Stimulated activated CD4-positive, alpha-beta T cell treated with anti-CD3 and anti-CD28 coated beads, Interleukin-1b, Interleukin-23, amount 100 ng/mL, for 24 hours (primary cell): ENCODE measurements at places on chromosomes 3 and 15.
A peak's percentile ranks its signal among the peaks of the same experiment; 100 is the strongest.

- DNase-seq = no peak
Observed at GRCh38 chr3:127789990-127790881, 32.1 kb downstream of the MGLL start.

DNA sequence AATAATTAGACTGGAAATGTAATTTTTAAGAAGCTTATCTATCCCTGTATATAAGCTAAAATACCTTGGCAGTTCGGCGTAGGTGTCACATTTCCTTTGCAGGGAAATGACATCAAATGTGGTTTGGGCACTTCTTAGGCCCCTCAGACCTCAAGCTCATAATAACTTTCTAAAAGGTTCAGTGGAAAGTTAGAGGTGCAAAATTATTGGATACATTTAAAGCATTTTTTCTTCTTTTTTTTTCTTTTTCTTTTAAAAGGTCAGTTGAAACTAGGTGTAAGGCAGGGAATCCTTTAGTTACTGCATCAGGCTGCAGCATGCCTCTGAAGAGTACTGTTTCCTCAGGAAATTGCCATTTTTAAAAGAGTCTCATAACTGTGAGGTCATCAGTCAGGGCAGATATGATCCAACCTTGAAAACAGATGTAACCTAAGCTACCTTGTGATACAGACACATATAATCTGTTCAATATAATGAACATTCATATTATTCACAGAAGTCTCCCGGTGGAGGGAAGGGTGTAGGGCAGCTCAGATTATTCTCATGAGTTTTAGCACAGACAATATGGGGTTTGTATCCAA, 4.8 kb downstream of the SACM1L start:
- DNase-seq = no peak

DNA sequence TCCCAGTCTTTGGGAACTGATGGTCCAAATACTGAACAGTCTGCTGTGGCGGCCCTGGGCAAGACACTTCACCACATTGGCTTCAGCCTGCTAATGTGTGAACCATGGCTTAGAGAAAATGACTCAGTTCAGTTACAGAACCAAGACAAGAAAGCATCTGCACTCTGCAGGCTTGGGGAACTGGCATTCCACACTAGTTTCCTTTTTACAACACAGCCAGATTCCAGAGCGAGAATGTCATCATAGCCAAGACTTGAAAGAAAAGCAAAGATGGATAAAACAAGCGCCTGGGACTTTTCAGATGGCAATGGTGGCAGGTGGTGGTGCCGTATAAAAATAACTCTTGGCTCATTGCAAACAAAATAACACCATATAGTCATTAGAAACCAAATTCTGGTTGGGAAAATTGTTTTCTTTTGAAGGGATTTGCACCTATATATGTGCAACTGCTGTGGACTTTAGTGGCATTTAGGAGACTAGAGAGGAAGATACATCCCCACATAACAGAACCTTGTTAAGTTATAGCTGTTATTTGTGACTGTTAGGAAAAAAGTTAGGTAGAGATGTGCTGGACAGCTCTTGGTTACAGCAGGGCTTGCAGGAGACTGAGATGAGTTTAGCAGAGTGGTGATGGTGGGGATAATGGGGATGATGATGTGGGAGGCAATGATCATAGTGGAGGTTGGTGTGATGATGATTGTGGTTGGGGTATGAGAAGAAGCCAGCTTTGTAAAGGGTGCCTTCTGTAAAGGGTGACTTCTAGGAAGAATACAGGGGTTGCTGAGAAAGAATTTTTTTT, 273.6 kb downstream of the THRB start:
- no peak for DNase-seq

DNA sequence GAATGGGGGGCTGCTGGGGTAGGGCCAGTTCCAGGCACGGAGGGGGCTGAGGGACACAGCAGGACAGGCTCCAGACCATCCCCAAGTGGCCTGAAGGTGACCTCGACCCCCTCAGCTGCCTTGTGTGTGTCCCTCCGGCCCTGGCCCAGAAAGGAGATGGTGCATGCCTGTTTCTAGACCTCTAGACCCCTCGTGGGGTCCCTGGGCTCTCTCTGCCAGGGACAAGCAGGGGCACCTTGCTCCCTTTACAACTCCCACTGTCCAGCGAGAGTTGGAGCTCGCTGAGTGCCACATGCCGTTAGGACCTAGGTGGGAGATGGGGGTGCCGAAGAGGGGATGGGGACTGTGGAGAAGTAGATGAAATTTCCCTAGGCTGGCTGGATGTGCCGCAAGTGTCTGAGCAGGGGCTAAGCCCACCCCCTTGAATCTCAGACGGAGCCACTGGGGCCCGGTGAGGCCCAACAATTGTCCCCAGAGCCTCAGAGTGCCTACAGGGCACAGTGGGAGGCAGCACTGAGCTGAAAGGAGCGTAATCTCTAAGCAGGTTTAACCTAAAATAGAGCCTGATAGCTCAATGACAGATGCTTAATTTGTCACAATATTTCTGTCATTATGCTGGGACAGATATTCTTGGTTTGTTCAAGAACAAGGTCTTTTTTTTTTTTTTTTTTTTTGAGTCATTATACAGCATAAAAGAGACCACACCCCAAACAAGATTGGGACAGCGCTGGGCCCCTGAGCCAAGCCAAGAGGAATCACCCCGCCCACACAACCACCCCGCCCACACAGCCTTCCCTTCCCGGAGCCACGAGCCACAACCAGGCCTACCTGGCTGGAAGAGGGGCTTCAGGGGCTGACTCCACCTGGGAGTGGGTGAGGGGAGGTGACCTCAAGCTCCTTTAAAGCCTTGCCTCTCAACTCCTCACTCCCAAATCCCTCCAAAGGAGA, 23.6 kb upstream of the KLF13 start:
- DNase-seq = peak; percentile 11

GRCh38 chr15:91480426-91480825, 373.1 kb upstream of the SLCO3A1 start:
- DNase-seq = no peak

DNA sequence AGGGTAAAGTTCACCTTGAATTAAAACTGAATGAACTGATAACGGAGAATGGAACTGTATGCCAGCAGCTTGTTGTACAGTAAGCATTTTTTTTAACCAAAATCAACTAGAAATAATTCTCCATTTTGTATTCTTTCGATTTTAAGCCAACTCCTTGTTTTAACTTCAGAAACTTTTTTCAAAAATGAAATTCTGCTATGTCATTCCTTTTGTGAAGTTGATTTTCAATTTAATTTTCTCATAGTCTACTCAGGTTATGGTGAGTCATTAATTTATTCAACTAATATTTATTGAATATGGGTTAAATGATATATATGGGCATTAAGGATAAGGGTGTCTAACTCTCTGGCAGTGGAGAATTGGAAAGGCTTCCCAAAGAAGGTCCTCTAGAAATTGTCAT, 53.7 kb downstream of the RASA2 start:
- no peak for DNase-seq

DNA sequence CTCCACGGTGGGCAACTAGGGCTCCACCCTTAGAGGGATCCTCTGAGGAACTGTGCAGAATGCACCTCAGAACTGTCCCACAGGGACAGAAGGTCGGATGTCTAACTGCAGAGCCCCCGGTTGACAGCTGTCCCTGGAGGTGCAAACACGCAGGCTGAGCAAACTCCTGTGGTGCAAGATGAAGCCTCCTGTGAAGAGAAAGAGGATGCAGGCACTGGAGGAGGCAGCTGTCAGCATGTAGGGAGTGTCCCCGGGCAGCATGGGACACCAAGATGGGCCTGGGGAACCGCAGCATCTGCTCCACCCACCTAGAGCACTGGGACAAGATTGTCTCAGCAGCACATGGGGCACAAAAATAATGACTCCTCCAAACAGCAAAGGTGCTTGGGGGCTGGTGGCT, 258.9 kb downstream of the ABHD5 start:
- DNase-seq = no peak

GRCh38 chr3:81245501-81245900, 515.9 kb downstream of the GBE1 start:
- DNase-seq = no peak

DNA sequence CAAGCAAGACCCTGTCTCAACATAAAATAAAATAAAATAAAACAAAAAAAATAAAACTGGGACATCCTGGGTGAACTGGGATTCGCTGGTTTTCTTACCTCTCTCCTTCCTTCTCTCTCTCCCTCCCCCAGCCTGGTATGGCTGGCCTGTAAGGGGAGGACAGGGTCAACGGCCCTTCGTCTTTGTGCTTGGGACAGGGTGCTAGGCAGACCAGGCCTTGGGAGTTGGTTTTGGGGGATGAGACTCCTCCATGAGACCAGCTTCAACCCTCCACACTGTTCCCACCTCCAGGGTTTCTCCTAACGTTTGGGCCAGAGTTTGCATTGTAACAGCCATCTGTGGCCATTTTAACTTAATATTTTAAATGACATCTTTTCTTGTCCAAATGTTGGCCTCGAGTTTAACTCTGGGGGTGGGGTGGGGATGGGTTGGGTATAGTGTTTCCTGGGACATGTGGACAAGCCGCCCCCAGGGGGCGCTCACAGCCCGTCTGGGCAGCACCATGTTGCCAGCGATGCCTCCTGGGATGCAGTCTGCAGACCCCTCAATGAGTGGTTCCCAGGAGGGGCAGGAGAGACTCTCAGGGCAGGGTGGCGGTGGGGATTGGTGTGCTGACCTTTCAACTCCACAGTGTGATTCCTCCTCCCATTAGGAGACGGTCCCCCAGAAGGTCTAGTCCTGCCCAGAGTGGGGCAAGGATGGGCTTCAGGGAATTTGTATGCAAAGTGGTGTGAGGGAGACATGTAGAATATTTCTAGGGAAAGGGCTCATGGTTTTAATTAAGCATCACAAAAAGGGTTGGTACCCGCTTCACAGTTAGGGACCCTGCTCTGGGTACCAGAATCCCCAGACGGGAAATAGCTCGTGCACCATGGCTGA, 37.7 kb upstream of the LCTL start:
- DNase-seq = peak; percentile 24

DNA sequence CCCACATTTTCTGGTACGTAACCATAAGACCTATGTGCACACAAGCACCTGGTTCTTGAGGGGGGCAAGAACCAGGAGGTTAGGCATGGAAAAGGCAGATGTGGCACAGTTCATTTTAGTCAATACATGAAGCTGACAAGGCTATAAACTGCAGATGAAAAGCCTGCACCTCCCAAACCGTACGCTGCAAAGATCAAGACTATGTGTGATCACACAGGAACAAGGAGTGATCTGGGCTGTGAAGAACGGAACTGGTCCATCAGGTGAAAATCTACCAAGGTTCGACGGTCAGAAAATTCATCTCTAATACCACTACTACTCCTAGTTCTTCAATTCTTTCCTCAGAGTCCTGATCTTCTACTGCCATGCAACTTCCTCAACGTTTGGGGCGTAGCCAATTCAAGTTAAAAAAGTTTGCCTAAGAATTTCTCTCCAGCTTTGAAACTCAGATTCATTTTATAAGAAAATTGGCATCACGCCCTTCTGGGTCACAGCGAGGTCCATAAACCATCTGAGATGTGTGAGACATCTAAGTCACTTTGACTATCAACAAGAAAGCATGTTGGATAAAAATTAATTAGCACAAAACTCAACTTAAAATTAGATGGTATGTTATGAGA, 41.9 kb downstream of the PLD1 start:
- DNase-seq = no peak

GRCh38 chr3:197027151-197027895, 2.3 kb downstream of the MELTF start:
- no peak for DNase-seq

DNA sequence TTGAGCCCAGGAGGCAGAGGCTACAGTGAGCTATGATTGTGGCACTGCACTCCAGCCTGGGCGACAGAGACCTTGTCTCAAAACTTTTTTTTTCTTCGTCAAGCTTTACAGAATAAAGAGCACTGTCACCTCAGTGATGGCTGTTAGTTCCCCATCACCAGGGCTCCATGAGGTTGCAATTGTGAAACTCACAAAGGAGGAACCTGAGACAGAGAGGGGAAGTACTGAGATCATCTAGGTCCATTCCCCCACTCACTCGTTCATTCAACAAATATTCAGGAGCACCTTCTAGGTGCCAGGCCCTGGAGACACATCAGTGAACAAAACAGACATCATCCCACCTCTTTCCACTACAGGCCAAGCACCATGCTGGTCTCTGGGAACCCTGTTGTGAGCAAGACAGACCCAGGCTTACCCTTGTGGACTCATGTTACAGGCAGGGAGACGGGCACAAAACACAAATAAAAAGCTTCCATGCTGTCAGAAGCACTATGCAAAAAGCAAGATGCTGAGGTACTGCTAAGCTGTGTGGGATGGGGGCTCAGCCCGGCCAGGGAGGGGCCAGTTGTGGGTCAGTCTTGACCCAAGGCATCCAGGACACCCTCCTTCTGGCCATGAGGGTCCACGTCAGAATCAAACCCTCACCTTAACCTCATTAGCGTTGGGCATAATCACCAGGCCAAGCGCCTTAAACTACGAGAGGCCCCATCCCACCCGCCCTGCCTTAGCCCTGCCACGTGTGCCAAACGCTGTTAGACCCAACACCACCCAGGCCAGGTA, 2.1 kb upstream of the RHO start:
- no peak for DNase-seq

DNA sequence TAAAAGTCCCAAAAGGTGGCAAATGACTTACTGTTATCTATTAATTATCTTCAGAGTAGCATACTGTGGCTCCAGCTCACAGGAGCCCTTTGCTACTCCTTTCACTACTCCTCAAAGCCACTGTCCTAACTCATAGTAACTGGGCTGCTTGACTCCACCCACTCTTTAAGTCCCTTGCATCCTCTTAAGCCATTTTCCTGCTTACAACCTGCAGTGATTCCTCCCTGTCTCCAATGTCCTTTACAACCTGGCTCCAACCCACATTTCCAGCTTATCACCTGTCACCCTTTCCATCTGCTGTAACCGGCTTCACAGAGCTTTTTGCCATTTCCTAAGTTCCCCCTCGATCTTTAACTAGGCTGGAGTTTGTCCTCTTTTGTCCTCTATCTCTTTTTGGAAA, 388.1 kb downstream of the FGF12 start:
- no peak for DNase-seq

DNA sequence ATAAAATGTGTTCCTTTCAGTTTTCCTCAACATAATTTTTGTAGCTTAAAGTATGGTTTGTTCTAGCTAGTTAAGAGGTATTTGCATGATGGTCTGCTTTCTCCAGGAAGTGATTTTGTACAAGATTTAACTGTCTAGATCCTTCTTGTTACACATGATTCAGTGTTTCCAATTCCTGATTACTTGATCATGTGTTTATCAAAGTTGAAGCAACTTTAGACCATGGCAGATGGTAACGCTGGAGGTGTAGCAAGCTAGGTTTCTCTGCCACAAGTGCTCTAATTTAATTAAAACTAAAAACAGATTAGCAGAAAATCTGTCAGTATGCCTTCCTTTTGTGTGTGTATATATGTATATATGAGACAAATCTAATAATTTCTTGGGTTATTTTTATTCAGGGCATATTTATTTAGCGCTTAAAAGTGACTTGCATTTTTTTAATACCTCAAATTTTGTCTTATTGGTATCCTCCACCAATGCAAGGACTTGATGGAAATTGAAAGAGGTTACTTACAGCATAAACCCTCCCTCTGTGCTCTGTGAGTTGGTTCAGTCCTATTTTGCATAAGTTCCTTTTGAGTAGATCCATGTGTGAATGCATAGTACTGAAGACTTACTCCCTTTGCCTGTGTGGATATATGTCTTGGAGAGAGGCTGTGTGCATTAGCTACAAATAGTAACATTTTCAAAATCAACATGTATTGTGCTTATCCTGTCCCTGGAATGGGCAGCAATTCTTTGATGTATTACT, 157.3 kb upstream of the CGNL1 start:
- DNase-seq = no peak

GRCh38 chr15:67505675-67506572, 15.0 kb upstream of the C15orf61 start:
- no peak for DNase-seq

GRCh38 chr3:37262816-37263393, 88.5 kb upstream of the LRRFIP2 start:
- no peak for DNase-seq

GRCh38 chr15:64066451-64066850, 20.2 kb upstream of the DAPK2 start:
- no peak for DNase-seq
